ENCODE measurements at places on chromosomes 5 and 9. TPM values are rescaled to one million over a fixed set of nuclear protein-coding genes. Genes with fewer than 3 reads are reported as not detected.
A peak's percentile ranks its signal among the peaks of the same experiment; 100 is the strongest.

Gene KLHL3
- not detected for total RNA-seq

GRCh38 chr5:55731848-55732247, 6.0 kb upstream of the DDX4 start:
- DNase-seq: no peak

- DNase-seq: peak; percentile 60
Observed at GRCh38 chr5:61299261-61299681, 32.8 kb upstream of the ZSWIM6 start.

GRCh38 chr9:102069969-102070368, 331.5 kb upstream of the GRIN3A start:
- DNase-seq: no peak

GRCh38 chr9:137974746-137975526, 97.4 kb downstream of the CACNA1B start:
- DNase-seq: no peak

- DNase-seq: no peak
Observed at GRCh38 chr5:96432216-96433065, 607 bp downstream of the PCSK1 start.

Gene NEUROG1
- not detected for total RNA-seq

DNA sequence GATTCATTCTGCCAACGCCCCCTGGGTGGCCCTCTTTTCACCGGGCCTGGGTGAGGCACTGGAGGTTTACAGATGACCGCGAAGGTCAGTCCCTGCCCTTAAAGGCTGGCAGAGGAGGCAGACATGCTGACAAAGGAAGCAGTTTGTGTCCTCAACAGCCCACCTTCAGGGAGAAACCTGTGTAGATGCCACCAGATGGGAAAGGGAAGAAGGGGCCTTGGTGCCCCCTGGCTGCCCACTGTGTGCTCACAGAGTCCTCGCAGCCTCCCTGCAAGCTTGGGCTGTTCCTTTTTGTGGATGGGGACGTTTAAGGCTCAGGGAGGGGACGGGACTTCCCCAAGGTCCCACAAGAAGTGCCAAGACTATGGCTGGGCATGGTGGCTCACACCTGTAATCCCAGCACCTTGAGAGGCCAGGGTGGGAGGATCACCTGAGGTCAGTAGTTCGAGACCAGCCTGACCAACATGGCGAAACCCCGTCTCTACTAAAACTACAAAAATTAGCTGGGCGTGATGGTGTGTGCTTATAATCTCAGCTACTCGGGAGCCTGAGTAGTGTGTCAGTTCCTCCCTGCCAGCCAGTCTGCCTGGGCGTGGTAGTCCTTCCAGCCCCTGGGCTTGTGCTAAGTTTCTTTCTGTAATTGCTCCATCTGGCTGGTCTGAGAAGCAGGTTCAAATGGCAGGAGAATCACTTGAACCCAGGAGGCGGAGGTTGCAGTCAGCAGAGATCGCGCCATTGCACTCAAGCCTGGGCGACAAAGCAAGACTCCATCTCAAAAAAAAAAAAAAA, 36.2 kb downstream of the NEK6 start:
- no peak for DNase-seq

GRCh38 chr5:1161108-1161832, 40.1 kb upstream of the SLC6A19 start:
- peak; percentile 69 for DNase-seq

- no peak for DNase-seq
Observed at GRCh38 chr5:4703931-4704458, 436.1 kb upstream of the ADAMTS16 start.

Gene SLC36A3
- not detected for total RNA-seq

DNA sequence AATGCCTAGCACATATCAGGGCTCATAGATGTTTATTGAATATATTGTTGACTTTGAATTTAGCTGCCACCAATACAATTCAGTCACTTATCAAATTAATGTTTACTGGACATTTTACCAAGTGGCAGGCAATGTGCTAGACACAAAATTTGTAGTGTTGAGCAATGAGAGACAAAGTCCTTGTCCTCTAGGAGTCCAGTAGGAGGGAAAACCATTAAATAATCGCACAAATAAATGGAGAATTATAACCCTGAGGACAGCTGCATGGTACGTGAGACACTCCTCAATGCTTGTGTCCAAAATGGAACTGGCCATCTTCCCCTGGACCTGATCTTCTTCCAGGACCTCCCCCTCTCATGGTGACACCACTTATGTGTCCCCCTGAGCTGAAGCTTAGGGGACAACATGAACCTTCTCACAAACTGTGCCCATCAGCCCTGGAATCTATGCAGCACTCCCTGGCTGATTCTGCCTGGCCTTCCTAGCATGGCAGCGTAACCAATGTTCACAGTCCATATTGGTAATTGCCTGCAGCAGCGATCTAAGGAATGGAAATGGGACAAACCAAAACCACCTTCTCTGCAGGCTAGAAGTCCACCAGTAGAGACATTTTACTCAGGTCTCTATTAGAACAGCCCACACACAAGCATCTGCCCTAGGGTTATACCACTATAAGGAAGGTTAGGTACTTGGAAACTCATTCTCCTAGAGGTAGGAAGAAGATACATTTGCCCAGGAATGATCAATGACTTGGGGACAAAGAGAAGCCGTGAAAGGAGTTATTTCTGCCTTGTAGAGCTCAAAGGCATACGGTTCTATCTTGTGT, 75.5 kb downstream of the FGF1 start:
- no peak for DNase-seq

- DNase-seq: no peak
Observed at GRCh38 chr5:138240650-138241385, 27.7 kb upstream of the CDC23 start.

DNA sequence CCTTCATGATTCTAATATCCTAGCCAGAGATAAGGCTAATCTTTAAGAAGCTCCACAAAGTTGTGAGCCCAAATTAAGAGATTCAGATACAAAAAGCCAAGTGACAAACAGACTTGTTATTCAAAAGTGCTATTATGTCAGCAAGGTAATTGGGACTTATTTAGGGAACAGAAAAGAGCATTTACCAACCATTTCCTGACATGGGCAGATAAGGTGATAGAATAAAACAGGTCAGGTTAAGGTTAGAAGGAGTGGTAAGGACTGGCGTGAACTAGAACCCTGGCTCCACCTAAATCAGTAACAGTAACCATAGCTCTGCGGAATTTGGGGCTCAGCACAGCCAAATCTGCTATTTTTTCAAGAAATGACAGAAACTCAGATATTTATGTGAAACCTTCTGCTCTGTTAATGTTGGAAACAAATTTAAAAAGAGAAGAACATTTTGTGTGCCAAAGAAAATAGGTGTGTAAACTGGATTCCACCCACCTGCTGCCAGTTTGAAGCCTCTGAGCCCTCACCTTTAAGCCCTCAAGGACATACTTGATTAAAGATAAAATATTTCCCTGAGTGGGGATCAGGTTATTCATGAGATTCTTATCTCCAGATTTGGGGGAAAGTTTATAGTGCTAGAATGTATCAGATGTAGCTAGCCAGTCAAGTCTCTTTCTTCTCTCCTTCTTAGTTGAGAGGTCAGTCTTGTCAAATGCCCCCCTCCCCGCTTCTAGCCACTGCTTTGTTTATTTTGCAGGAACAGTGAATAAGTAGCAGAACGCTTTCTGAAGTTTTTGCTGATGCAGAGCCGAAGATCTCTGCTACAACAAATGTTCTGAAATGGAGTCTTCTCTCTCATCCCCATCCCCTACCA, 10.2 kb upstream of the ERMP1 start:
- DNase-seq: no peak

GRCh38 chr9:74277532-74277931, 219.6 kb upstream of the RORB start:
- no peak for DNase-seq

Gene KCNV2
- total RNA-seq: not detected

Gene ZNF346
- 64.9 TPM for total RNA-seq

Gene PLEKHG4B
- total RNA-seq: 0.03 TPM

GRCh38 chr9:93464876-93465275, 11.5 kb upstream of the FAM120AOS start:
- DNase-seq: no peak

Gene CBY3
- not detected for total RNA-seq

Gene AQP7
- not detected for total RNA-seq

Gene PCDHA9
- total RNA-seq: under 0.01 TPM

DNA sequence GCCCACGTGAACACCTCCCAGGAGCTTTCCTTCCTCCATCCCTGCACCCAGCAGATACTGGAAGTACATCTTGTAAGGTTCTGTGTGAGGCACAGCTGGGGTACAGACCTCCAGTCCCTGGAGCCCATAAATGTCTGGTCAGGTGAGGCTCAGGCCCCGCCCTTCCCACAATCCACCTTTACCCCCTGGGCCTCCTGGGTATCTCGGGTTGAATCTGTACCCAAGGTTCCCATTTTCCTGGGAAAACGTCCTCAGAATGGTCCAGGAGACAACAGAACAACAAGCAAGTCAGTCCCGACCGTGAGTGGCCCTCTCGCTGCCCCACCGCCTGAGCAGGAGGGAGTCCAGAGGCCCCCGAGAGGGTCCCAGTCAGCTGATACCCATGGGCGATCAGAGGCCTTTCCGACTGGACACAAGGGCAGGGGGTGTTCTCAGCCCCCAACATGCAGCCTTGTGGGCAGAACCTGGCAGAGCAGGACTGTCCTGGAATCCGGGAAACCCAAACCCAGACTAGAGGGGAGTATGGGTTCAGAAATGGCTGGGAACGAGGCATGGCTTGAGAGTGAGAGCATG, 4.3 kb downstream of the SPATA31E1 start:
- DNase-seq: no peak

Gene BAG1
- 39.4 TPM for total RNA-seq
